ENCODE measurements at places on chromosomes 16 and 17. TPM values are rescaled to one million over a fixed set of nuclear protein-coding genes. Genes with fewer than 3 reads are reported as not detected.

GRCh38 chr17:60151355-60151754 is 1.6 kb downstream of the CA4 start:
- no peak for DNase-seq

GRCh38 chr16:26816885-26817571 is 249.7 kb upstream of the C16orf82 start:
- no peak for DNase-seq

DNA sequence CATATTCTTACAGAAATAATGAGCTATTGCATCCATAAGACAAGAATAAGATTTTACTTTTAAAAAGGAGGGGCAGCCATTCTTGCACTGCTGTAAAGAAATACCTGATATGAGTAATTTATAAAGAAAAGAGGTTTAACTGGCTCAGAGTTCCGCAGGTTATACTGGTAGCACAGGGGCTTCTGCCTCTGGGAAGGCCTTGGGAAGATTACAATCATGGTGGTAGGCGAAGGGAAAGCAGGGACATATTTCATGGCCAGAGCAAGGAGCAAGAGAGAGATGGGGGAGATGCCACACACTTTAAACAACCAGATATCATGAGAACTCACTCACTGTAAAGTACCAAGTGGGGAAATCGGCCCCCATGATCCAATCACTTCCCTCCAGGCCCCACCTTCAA is 20.9 kb upstream of the CSNK2A2 start:
- DNase-seq = no peak

DNA sequence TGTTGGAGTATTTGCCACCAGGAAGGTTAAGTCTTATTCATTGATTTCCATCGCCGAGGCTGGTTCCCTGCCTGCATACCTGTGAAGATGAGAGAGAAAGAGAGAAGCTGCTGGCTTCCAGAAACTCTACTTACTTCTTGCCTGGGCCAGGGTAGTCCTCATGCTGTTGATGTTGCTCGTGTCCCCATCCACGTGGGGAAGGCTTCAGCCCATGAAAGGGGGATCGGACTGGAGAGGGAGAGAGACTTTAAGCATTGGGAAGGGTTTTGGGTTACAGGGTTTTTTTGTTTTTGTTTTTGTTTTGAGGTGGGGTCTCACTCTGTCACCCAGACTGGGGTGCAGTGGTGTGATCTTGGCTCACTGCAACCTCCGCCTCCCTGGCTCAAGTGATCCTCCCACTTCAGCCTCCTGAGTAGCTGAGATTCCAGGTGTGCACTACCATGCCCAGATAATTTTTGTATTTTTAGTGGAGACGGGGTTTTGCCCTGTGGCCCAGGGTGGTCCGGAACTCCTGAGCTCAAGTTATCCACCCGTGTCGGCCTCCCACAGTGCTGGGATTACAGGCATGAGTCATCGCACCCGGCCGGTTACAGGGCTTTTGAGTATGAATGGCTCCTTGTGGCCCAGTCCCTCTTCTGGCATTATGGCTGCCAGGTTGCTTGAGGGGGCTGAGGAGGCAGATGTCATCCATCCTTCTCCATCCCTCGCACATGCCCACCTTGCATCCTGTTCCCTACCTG is 26.6 kb downstream of the ITGB3 start:
- DNase-seq = no peak

- no peak for DNase-seq
Observed at GRCh38 chr16:68076560-68076959, 8.6 kb upstream of the NFATC3 start.

DNA sequence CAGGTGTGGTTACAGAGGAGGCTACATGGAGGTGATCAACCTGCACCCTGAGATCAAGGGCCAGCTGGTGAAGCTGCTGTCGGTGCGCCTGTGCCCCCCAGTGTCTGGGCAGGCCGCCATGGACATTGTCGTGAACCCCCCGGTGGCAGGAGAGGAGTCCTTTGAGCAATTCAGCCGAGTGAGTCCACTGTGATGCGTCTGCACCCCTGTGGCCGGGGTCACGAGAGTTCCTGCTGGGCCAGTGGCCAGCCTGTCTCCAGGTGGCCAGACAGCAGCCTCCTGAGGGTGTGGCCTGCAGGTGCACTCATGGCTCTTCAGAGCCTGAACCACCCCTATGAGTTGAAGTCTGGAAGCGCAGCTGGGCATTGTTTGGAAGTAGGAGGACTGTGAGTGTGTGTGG is 38.1 kb downstream of the GPT2 start:
- no peak for DNase-seq

DNA sequence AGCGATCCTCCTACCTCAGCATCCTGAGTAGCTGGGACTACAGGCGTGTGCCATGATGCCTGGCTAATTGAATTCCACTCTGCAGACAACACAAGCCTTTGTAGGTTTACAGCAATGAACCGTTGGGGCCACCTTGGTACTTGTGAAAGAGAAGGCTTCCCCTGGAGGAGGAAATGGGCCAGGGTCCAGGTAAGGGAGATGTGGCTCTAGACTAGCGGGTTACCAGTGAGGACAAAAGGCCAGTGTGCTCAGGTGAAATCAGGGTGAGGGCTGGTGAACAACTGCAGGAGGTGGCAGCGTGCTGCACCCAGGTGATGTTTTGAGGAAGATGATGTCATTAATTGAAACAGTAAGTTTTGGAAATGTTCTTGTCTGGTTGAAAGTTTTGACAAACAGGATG is 6.7 kb downstream of the SDR42E1 start:
- DNase-seq = no peak

DNA sequence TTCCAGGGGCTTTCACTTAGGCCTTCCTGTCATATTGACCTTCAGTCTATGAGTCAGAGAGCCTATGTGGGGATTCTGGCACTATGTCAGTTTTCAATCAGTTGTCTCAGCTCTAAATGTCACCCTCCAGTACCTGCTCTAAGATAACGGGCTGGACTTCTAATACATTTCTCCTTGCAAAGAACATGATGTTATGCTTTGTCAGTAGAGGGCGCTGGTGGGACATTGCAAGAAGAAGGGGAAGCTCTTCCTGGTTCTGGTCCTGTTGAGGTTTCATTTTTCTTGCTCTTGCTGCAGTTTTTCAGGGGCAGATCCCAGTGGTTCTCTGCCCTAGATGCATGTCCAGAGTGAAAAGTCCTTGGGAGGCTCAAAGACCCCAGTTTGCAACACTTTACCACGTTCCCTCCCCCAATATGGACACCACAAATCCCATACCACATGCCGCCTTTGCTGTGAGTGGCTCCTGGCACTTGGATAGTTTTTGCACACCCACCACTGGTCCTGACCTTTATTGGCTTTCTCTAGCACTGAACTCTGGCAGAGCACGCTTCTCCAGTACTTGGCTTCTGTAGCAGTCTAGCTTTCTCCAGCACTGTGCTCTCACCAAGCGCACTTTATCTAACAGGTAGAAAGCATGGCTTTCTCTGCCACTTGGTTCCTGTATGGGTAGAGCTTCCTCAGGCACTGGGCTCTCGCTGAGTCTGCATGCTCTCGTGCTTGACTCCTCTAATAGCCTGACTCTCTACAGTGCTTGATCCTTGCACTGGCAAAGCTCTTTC is 49.0 kb downstream of the BCL7C start:
- no peak for DNase-seq

DNA sequence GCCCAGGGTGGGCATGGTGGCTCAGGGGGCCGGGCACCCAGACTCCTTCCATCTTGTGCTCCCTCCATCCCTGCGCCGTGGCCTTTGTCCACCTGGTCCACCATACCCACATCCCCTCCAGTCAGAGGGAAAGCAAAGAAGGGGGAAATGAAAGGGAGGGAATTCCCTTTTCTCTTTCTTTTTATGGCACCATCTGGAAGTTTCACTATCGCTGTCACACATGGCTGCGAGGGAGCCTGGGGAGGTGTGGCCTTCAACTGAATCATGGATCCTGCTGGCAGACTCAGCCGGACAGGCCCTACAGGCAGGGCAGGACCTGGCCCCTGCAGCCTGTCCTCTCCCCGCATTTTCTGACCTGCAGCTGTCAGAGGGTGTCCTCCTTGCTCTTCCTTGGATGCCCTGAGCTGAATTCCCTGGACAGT is 6.2 kb downstream of the SLC12A3 start:
- no peak for DNase-seq

GRCh38 chr17:78921437-78921971 is 3.7 kb downstream of the TIMP2 start:
- peak; percentile 62 for DNase-seq

GRCh38 chr16:53465606-53466280 is 31.5 kb downstream of the RBL2 start:
- DNase-seq = no peak

KATNIP gene
- 12.0 TPM for total RNA-seq

SOX8 gene
- total RNA-seq = 0.96 TPM

CRYM gene
- total RNA-seq = 147 TPM

SDK2 gene
- 2.2 TPM for total RNA-seq

RBFOX1 gene
- total RNA-seq = 71.8 TPM

SLFN12L gene
- total RNA-seq = 0.25 TPM

All from left ventricle myocardium inferior (tissue), 1 donor.